ENCODE measurements at places on chromosomes 16 and 17.
A peak's percentile ranks its signal among the peaks of the same experiment; 100 is the strongest.

DNA sequence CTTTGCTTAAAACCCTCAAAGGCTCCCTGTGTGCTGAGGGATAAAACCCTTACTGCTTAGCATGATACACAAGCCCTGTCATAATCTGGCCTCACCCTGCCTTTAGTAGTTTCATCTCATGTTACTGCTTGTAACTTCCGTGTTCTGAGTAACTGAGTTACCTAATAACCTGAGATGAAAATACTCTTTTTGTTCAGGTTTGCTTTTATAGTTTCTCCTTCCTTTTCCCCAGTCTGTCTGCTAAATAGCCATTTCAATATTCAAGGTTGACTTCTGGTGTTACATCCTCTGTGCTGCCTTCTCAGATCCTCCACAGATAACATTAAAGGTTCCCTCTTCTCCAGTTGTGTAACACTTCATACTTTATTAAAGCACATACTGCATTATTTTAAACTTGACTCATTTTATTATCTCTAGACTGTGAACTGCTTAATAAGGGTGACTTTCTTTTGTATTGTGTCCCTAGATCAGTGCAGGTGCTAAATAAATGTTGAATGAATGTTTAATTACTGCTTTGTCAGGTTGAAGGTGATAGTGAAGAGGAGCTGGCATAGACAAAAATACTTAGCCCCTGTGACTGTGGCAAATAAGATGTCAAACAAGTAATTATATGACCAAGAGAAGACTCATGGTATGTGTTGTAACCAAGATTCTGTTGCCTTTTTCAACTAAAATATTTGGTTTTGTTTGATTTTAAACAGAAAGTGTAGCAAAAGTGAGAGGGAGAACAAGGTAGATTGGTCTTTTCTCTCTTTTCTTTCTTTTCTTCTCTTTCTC is 47.8 kb downstream of the NFAT5 start:
- DNase-seq = no peak

GRCh38 chr17:69717819-69718218 is 303.3 kb downstream of the MAP2K6 start:
- no peak for DNase-seq

GRCh38 chr17:82200743-82201497 is 11.7 kb downstream of the CCDC57 start:
- DNase-seq = no peak

DNA sequence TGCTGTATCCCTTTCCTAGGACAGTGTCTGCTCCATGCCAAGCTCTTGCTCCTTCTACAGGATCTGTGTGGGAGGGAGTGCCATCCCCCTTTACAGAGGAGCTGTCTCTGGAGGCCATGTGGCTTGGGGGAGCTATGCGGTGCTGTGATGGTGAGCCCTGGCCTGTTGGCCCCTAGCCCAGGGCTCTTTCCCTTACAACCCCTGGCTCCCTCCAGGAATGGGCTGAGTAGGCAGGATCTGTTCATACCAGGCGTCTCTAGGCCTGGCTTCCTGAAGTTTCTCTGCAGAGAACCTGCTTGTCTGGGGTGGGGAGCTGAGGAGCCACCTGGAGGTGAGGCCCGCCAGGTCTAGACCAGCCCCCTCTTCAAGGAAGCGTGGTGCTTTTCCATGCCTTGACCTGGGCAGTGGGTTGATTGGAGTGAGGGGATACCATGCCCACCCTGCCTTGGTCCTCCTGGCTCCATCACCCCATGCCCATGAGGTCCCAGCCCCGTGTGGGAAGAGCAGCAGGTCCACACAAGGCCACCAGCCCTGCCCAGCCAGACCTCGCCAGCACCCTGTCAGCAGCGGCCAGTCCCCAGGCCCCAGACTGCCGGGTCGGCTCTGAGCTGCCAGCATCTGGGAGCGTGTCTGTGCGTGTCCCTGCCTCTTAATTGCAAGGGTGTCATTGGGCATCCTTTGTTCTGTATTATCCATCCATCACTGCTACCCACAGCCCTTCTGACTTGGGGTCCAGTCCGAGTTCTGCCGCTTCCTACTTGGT is 14.7 kb downstream of the LLGL2 start:
- DNase-seq = no peak

DNA sequence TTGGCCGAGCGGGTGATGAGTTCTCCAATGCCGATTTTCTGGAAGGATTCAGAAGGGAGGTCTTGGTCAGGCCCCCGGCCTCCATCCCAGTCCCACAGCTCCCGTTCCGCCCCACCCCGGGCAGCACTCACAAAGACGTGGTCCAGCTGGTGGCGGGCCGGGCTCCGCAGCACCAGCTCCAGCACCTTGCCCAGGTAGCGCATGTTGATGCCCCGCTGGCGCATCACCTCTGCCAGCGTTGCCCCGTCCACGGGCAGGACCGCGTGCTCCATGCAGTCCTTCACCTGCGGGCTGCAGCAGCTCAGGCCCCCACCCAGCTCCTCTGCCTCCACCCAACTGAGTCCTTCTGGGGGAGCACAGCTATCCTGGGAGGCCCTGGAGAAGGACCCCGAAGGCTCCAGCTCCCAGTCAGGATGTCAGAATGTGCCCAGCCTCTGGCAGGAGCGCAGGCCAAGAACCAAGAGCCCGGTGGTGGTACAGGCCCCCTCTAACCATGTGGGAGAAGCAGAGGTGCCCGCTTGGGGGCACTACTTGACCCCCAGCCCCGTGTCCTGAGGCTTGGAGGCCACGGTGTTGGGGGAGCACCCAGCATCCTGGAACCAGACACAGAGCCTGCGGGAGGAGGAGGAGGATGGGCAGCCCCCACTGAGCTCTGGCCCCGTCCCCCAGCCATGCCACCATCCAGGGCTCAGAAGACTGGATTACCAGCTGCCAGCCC is 16.2 kb downstream of the CLUH start:
- DNase-seq = no peak

GRCh38 chr16:81521141-81521626 is 76.6 kb downstream of the CMIP start:
- DNase-seq = peak; percentile 71

DNA sequence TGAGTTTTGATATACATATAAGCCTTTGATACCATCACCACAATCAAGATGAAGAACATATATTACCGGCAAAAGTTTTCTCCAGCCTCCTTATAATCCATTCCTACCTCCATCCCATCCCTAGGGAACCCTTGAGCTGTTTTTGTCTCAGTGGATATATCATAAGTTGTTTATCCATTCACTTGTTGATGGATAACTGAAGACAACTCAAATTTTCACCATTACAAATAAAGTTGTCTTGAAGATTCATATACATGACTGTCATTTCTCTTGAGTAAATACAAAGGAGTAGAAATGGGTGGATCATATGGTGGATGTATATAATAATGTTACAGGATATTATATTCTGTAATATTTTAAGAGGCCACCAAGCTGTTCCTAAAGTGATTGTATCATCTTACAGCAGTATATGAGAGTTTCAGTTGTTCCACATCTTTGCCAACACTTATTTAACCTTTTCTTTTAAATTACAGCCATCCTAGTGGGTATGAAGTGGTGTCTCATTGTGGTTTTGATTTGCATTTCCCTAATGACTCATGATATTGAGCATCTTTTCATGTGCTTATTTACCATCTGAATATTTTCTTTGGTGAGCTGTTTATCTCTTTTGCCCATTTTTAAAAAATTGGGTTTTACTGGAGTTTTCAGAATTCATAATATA is 17.4 kb downstream of the NF1 start:
- DNase-seq = no peak

GRCh38 chr17:64084086-64084939 is 45.6 kb downstream of the ERN1 start:
- DNase-seq = no peak

DNA sequence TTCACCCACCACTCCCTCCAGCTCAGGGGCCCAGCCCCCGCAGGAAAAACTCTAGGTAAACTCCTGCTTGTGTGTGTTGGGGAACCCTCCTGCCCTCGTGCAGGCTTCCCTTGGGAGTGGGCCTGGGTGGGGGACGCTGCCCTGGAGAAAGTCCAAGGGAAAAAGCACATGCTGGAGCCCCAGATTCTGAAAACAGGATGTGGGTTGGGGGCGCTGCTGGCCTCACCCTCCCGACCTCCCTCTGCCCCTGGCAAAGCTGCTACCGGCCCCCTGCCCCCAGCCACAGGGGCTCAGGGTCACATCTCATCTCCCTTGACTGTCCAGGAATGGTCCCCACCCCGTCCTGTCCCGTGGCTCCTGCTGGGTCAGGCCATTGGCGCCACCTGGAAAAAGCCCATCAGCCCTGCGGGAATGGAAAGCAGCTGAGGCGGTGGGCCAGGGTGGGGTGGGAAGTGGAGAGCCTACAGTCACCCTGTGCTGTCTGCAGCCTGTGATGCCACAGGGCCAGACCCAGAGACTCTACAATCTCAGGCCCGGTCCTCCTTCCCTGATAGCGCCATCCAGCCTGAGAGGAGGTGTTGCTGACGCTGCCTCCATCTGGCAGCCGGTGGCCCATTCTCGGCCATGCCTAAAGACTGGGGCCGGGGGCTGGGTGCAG is 2.5 kb upstream of the GJD3 start:
- DNase-seq = no peak

DNA sequence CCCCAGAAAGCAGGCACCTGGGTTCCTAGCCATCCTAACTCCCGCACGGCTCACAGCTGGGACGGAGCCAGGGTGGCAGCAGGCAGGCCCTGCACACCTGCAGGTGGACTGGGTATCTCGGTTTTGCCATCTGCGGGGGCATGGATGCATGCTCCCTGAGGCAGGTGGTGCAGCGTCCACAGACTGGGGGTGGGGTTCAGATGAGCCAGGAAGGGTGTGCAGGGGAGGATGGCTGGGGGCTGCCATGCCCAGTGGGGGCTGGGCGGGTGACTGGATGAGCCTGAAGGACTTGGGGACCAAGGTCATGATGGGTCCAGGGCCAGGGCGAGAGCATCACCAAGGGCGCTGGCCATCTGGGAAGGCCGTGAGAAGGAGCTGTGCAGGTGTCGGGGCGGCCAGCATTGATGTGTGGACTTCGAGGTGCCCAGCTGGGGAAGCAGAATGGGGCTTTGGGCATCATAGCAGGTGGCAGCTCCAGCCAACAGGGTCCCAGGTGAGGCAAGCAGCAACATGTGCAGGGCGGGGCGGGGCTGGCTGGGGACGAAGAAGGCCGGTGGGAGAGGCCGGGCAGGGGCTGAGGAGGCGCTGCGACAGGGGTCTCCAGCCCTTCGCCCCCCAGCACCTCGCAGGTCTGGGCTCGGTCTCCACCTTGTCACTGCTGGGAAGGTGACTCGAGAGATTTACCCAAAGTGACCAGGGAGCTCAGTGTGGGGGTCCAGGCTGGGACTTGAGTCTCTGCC is 41.0 kb upstream of the ZNF469 start:
- no peak for DNase-seq

DNA sequence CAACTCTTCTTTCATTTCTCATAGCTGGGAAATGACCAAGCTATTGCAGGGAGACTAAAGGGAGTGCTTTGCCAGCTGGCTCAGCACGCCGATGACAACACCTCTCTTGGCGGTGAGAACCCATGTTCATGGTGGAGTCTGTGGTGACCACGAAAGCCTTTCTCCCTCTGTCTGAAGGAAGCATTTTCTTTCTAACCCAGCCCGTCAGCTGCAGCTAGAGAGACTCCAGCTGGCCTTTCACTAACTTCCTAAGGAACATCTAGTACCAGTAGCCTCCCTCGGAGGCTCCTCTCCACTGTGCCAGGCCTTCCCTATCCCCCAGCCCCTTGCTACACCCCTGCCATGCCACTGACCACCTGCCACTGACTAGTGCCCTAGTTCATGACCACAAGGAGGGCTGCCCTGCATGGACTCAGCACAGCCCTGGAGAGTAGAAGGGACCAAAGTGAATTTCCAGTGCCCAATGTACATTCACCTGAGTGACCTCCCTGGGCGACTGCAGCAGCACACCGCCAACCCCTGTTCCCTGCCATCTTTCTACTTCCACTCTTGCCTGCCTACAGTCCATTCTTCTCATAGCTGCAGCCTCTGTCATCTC is 81.3 kb downstream of the CBLN1 start:
- no peak for DNase-seq

DNA sequence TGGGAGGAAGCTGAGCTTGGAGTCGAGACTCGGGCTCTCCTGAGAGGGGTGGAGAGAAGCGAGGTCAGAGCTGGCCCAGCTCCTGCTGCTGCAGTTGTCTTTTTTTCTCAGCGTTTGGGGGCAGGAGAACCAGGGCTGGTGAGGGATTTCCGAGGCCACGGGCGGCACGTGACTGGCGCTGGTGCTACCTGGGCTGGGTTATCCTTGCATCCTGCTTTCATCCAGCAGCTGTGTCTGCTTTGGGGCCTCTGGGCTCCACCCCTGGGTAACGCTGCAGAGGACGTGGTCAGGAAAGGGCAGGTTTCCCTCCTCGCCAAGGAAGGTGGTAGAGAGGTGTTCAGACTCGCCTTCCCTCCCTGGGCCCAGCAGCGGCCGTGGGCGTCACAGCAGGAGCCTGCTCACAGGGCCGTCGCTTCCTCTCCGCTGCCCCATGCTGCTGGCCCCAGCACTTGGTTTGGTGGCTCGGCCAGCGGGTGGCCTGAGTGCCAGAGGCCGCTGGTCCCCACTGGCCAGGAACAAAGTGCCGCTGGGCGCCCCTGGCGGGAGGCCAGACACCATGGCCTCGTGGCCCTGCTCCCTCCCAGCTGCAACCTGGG is 22.5 kb downstream of the GSE1 start:
- no peak for DNase-seq

GRCh38 chr17:68325961-68326360 is 34.7 kb downstream of the ARSG start:
- DNase-seq = no peak

DNA sequence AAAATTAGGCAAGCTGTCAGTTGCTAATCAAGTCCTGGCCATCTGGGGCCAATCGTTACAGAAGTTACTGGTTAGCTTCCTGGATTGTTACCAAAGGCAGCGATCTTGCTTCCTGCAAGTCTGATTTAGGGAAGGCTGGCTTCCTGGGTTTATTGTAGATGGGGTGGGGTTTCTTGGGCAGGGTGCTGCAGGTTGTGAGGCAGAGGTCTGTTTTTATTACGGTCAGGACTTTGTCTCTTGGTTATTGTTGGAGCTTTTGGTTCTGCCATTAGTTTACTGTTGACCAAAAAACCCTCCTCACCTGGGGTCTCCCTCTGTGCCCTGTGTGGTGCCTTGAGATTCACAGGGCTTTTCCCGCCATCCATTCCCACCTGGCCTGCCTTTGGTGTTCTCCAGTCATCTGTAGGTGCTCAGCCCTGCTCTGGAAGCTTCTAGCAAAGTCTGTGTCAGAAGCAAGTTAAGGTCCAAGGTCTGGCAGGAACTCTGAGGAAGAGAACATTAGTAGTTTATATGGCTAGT is 36.9 kb downstream of the SLC47A1 start:
- DNase-seq = no peak

DNA sequence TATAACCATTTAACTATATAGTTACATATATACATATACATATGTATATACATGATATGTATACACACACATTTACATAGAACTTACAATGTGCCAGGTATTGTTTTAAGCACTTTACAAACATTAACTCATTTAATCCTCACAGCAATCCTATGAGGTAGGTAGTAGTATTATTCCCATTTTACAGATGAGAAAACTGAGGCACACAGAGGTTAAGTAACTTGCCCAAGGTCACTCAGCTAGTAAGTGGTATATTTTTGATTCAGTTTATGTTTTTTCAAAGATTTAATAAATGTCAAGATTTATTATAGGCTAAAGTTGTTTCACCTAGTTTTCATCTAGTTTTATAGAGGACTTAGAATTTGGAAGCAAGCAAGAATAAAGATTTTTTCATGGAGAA is 6.6 kb downstream of the KRT222 start:
- DNase-seq = no peak

Data from stimulated activated effector memory CD8-positive, alpha-beta T cell treated with anti-CD3 and anti-CD28 coated beads, Interleukin-12 subunit alpha, Interleukin-12 subunit beta, amount 100 ng/mL, for 72 hours (primary cell).